Metanephros (tissue), 2 donors: ENCODE measurements at places on chromosomes 6 and 20. TPM values are rescaled to one million over a fixed set of nuclear protein-coding genes. Genes with fewer than 3 reads are reported as not detected.

The SEL1L2 gene
- total RNA-seq = not detected

The MUC21 gene
- total RNA-seq = not detected

The CALHM4 gene
- not detected for total RNA-seq

The RAET1G gene
- 1.1 TPM for total RNA-seq

The MYBL2 gene
- total RNA-seq = 5.8 TPM

The LPIN3 gene
- 14.1 TPM for total RNA-seq

The AIF1 gene
- total RNA-seq = 18.7 TPM
